Cortex of kidney (tissue), 1 donor: ENCODE measurements at places on chromosomes 6 and 20.

DNA sequence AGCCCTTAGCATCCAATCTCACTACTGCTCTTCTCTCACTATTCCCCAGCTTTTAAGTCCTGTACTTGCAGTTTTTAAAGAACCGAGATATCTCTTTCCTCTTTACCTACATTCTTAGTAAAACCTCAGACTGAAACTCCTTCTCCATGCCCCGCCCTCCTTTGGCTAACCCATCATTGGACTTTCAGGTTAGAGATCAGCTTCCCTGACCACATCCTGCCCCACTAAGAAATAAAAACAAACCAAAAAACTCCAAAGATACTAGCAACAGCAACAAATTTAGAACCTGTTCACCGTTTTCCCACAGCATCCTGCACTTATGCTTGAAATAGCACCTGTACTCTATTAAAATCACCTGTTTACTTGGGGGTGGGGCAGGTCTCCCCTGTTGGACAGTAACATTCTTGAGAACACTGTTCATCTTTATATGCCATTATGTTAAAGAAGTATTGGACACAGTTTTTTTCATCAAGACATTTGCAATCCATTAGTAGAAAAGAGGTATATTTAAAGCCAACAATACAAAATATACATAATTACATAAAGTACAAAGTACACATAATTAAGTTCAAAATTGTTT is 16.3 kb upstream of the SMAP1 start:
- no peak for DNase-seq

GRCh38 chr6:133062696-133063306 is 178.4 kb upstream of the EYA4 start:
- DNase-seq: no peak

DNA sequence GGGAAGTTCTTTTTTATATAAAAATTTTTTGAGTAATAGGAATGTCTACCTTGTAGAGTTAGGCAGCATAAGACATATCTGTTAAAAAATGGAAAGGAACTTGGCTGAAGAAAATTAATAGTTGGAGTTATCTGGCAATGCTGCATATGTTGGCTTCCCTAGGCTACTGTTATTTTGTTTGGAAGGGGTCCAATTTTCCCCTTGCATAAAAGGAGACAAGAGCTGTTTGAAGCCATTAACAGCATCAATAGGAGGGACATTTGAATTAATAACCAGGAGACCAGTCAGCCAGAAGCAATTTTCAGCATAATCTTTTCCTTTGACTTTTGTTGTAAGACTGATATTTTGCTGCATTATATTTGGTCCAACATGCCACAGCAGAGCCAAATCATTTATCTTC is 80.9 kb upstream of the TAB2 start:
- no peak for DNase-seq

DNA sequence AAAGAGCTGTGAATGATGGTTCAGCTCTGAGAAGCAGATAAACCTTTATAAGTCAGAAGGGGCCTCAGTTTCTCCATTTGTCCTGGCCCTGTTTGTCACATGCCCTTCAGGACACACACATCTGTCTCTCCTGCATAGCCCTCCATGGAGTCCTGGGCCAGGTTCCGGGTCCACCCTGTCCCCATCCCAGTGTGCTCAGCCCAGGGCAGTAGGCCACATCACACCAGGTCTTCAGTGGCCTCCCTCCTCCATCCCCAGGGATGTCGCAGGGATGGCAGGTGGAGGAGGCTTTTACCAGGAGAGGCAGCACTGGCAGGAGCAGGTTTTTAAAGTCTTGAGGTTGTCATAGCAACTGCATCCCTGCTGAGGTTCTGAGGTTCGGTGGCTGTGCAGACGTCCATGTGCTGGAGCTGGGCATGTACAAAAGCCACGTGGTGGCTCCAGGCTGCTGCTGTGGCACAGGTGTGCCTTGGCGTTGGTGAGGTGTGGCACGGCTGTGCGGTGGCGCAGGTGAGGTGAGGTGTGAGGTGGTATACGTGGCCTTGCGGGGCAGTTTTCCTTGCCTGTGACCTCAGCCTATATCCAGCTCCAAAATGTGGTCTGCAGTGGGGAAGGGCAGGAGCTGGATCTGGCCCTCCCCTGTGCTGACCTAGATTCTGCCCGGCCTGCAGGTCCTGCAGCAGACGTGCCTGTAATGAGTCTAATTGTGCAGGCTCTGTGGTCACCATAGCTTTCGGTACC is 8.0 kb upstream of the NPBWR2 start:
- DNase-seq: no peak

DNA sequence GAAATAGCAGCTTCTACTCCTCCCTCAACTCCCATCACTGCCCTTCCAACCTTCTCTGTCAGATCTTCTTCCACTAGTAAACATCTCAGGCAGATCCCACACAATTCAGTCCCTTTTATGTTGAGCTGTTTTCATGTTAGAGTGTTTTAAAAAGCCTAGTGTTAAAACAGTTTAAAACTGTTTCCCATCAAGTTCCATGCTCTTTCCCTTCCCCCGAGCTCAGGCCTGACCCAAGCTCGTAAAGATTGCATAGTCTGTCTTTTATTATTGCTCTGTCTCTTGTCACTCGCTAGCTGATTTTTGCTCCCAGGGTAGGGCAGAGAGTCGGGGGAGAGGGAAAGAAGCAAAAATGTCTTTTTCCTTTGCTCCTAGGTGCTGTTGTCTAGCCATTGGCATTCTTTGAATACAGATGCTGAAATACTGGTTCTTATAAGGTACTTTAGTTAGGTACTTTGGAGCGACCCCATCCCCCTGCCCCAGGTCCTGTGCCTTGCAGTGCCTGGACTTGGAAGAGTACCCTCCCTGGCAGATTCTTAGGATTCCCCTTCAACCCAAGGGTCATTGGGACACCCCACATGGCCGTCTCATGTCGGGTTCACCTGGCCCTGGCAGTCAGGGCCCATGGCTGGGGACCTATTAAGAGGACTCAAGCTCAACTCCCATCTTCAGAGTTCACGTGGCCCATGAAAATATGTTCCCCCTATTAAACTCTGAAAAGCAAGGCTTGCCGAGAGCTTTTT is 101.2 kb upstream of the ARMC2 start:
- DNase-seq: no peak

DNA sequence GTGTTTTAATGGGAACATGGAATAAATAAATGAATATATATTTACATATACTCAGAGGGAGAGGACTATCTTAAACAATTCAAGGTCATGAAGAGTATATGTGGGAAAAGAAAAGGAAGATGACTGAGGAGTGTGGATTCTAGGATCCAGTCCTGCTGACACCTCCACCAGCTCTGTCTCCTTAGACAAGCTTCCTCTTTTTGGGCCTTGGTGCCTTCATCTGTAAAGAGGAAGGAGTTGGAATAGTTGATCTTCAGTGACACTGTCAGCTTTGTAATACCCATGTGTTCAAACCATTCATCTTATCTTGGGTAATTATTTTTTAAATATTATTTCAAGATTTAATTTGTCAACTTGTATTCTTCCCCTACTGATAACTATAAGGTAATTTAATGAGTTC is 338.0 kb downstream of the ADGRB3 start:
- no peak for DNase-seq

DNA sequence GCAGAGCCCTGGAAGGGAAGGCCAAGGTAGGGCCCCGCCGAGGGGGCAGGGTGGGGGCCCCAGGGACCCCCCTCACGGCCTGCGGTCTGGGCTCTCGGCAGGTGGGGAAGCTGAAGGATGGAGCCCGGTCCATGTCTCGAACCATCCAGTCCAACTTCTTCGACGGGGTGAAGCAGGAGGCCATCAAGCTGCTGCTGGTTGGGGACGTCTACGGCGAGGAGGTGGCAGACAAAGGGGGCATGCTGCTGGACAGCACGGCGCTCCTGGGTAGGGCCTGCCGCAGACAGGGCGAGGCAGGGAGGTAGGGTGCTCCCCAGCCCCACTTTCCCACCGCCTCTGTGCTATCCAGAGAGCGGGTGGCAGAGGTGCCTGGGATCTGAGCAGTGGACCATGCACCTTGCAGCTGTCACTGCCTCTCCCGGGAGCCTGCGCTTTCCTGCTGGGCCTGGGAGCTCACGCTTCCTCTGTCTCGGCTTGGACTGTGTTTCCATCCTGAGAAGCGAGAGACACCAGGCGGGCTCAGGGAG is 83.1 kb downstream of the SYNJ2 start:
- no peak for DNase-seq

DNA sequence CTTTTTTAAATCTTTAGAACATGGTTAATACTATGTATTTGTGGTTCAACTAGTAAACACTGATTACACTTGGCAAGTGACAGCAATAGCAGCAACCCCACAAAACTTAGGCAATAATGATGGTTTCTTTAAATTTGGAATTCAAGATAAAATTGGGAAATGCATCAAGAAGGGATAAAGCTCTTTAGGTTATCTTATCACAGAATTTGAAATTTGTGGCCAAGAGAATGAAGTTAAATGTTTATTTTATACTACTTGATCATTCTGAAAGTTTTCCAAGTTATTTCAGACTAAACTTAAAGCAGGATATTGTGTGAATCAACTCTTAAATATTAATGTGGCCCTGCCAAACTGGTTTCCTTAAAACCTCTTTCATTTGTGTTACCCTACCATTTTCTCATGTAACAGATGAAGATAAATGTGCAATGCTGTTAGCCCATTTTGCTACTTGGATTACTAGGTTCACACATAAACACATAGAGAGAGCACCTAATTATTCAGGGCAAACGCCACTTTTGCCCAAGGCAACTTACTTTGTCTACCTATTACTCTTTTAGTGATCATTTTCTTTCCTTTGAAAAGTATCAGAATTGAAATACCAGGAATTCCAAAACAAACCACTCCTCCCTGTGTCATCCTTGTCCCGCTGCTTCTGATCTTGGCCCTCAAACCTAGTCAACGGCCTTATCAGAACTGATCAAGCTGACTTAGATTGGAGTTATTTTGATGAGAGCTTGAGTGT is 186.7 kb upstream of the TENT5A start:
- DNase-seq: no peak

DNA sequence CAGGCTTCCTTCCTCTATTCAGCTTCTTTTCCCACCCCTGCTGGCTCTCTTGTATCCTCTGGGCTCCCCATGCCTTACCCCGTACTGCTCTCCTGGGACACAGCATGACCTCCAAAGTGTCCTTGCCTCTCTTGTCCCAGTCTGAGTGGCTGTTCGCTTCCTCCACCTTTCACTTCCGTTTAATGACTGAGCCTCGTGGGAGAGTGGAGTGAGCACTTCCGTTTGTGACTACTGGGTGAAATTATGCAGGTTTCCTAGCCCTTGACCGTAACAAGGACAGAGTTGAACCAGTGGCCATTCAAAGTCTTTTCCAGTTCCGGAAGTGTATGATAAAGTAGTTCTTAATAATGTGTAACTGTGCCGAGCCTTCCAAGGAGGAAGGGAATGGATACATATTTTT is 109.2 kb downstream of the ARID1B start:
- no peak for DNase-seq

DNA sequence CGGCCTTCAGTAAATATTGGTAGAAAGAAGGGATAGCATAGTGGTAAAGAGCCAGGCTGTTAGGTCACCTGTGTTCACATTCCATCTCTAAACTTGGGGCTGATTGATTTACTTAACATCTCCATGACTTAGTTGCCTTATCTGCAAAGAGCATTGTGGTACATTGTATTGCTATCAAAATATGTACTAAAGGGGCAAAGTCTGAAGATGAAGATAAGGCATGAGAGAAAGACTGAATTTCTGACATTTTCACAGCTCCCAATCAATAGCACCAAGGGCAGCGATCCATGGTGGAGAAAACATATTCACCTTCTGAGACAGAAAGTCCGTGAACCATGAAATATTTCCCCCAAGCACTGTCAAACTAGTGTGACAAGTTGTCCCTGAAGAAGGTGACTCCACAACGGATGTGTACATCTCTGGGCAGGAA is 223.3 kb upstream of the STXBP5 start:
- no peak for DNase-seq
